ENCODE measurements at places on chromosomes 3 and 15.

GRCh38 chr3:27089068-27089467 is 280.1 kb downstream of the NEK10 start:
- DNase-seq: no peak

GRCh38 chr3:18743761-18744160 is 318.6 kb upstream of the SATB1 start:
- no peak for DNase-seq

DNA sequence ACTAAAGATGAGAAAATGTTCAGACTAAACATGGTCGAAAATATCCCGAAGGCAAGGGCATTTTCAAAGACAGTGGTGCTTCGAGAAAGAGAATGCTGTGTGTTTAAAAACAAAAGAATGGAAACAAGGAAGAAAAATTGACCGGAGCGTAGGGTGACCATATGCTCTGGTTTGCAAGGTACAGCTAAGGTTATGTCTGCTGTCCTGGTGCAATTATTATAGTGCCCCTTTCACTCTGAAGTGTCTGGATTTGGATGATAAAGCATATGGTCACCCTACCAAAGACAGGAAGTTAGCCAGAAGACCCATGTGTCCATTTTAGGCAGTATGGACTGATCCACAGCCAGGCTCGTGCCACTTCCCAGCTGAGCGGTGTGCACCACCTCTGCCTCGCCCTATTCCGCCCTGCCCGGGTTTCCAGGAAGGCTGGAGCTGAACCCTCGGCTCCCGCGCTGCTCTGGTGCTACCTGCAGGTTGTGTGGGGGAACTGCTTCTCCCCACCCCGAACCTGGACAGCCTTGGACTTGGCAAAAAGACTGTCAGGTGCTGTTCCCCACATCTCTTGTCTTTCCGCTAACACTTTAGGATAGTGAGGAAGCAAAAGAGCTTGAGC is 25.2 kb downstream of the GOLGA6D start:
- DNase-seq: peak; percentile 19

DNA sequence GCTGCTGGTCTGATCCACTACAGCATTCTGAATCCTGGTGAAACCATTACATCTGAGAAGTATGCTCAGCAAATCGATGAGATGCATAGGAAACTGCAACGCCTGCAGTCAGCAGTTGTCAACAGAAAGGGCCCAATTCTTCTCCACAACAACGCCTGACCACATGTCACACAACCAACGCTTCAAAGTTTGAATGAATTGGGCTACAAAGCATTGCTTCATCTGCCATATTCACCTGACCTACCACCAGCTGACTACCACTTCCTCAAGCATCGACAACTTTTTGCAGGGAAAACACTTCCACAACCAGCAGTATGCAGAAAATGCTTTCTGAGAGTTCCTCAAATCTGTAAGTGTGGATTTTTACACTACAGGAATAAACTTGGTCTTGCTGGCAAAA is 54.7 kb upstream of the C2CD4B start:
- DNase-seq: no peak

DNA sequence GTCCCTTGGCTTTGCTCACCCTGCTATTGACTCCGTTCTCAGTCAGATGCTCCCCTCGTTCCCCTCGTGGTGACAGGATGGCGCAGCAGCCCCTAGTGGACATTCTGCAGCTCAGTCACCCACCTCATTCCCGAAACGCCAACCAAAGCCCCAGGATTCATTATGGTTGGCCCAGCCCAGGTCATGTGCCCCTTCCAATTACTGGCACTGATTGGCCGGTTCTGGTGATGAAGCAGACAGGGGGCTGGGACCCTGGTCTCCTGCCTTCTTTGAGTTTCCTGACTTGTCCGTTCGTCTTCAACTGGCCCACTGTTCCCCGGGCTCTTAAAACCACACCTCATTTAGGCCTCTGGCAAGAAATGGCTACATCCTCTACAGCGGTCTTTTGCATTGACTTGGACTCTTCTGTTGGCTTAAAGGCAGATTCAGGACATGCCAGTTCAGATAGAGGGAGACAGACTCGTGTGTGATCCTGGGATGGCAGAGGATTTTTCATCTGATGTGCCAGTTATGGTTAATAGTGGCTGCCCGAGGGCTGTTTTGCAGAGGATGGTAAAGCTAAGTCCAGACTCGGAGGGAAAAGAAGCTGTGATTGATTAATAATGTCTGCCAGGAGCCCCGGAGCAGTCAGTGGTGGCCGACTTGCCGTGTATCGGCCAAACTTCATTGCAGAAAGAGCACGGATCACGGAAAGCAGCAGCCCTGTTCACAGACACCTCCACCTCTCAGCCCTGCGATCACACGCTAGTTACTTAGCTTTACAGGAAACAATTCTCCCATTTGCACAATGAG is 37.8 kb downstream of the LSM3 start:
- DNase-seq: no peak

DNA sequence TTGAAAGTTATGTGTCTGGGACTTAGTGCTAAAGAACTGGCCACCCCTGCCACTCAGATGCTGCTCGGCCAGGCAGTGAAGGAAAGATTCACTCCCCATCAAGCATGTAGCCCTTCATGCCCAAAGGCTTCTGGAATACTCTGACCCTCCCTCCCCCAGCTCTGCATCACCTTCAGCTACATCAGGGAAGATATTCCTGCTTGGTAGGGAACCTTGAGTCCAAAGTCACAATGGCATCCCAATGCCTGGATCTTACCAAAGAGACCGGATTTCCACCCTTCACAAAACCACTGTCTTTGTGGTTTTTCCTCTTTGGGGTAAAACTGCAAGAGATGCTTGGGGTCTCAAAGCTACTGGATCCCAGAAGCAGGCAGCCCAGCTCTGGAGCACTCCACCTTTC is 18.2 kb upstream of the BCL2A1 start:
- DNase-seq: no peak

GRCh38 chr15:33442449-33442848 is 131.7 kb downstream of the RYR3 start:
- no peak for DNase-seq

DNA sequence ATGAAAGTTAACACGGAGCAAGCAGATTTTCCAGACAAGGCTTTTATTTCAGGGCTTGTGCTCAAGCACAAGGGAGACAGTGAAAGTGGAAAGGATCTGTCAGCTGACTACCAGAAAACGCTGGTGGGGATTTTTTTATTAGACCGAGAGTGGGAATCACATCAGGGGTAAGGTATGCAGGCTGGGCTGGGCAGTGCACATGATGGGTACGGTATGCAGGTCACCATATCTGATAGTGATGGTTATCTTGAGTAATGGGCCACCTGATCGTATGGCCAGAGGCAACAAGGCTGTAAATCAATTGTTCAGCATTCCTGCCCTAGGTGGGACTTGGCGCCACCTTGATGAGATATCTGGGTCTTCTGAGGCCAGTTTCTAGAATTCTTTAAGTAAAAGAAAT is 36.9 kb upstream of the PIAS1 start:
- no peak for DNase-seq

DNA sequence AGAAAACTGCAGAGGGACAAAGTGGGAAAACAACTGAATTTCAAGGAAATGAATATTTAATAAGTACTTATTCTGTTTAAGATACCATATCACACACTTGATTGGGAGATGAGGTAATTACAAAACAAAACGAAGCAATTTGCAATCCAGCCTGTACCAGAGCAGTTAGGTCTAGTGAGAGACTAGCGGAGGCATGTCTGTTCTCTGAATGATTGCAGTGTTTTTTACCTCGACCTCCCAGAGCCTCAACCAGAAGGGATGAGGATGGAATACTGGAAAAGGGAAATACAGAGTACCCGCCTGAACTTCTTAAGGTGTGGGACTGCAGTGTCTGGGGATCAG is 59.5 kb downstream of the PIK3CB start:
- DNase-seq: no peak

- peak; percentile 13 for DNase-seq
Measured at GRCh38 chr3:68306571-68306970, 625.8 kb downstream of the TAFA4 start.

GRCh38 chr3:62065985-62066693 is 307.2 kb downstream of the FEZF2 start:
- no peak for DNase-seq

DNA sequence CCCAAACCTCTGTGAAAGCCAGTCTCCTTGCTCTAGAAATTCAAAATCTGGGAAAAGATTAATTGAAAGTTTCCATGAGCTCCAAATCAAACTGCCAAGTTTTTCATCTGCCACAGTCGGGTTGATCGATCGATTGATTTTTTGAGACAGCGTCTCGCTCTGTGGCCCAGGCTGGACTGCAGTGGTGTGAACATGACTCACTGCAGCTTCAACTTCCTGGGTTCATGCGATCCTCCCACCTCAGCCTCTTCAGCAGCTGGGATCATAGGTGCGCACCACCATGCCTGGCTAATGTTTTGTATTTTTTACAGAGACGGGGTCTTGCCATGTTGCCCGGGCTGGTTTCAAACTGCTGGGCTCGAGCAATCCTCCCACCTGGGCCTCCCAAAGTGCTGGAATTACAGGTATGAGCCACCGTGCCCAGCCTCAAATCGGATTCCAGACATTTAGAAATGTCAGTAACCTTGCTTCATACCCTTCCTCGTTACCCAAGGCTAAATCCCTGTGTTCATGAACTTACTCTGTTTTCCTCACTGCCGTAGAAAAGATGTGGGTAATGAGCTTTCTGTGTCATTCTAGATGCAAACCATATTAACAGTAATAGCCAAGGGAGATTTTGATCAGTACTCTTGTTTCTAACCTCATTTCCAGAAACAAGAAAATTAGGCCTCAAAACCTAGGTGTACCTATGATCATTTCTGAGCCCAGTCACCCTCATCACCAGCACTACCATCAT is 105.9 kb upstream of the AKAP13 start:
- no peak for DNase-seq

- DNase-seq: peak; percentile 49
Measured at GRCh38 chr15:63023351-63023945, 19.1 kb upstream of the TPM1 start.

DNA sequence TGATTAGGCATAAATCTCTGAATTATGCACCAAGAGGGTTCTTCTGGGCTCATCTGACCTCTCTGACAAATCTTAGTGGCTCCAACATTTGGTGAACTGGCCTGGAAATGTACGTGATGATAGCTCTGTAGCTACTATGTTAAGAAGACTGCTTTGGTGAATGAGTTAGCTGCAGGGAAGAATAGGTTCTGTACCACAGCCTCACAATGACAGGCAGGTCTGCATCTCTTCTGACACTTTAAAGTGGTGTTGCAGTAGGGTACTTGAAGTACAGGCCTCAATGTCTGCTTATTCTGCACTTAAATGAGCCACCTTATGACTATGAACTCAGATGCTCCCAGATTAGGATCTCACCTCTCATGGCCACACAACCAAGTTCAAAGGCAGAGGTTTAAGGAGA is 7.0 kb downstream of the FGF7 start:
- no peak for DNase-seq

DNA sequence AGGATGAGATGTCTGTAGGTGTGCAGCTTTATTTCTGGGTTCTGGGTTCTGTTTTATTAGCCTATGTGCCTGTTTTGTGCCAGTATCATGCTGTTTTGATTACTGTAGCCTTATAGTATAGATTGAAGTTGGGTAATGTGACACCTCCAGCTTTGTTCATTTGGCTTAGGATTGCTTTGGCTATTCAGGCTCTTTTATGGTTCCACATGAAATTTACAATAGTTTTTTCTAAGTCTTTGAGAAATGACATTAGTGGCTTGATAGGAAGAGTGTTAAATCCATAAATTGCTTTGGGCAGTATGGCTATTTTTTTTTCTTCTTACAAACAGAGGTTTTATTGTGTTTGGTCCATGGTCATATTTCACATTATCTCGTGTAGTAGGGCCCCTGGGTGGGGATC is 285.8 kb upstream of the GADL1 start:
- no peak for DNase-seq

- no peak for DNase-seq
Measured at GRCh38 chr3:1200371-1200770, 107.5 kb downstream of the CNTN6 start.

GRCh38 chr3:114112696-114113095 is 56.2 kb downstream of the QTRT2 start:
- DNase-seq: peak; percentile 84

DNA sequence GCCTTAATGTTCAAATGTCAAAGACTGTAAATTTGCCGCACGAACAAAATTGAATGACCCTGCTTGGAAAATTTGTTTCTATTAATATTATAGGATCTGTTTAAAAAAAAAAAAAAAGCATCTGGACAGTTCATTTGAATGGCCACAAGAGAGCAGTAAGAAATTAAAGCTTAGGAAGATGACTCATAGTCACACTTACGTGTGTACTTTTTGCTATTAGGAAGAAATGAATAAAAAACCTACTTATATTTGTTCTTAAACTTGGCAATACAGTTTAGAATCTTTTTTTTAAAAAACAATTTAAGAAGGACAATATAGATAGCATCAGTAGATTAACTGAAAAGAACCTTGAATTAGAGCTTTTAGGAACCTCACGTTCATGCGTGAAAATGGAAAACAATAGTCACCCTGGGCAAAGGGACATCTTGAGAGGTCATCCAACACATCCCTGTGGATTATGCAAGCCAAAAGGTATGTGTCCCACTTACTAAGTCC is 621.8 kb downstream of the MECOM start:
- DNase-seq: peak; percentile 69

GRCh38 chr3:13882876-13883275 is 3.0 kb upstream of the WNT7A start:
- no peak for DNase-seq

- DNase-seq: no peak
Measured at GRCh38 chr3:196412704-196413103, 19.5 kb downstream of the UBXN7 start.

DNA sequence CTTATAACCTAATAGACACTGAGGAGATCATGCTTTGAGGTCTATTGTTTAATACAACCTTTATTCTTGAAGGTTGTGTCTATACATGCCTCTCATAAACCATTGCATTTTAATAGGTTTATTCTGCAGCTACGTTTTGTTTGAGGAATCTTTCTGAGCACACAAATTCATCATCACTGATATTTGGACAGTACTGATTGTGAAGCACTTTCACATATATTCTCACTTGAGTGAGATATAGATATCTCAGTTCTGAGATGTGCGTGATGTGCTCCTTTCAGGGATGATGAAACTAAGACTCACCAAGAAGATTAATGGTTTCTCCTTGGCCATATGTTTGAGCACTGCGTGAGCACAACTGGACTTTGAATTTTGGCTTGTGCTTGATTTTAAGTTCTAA is 374.4 kb downstream of the LPP start:
- no peak for DNase-seq

- DNase-seq: no peak
Measured at GRCh38 chr15:33797651-33798050, 170.6 kb upstream of the CHRM5 start.

- no peak for DNase-seq
Measured at GRCh38 chr3:134810850-134811249, 15.8 kb downstream of the EPHB1 start.

DNA sequence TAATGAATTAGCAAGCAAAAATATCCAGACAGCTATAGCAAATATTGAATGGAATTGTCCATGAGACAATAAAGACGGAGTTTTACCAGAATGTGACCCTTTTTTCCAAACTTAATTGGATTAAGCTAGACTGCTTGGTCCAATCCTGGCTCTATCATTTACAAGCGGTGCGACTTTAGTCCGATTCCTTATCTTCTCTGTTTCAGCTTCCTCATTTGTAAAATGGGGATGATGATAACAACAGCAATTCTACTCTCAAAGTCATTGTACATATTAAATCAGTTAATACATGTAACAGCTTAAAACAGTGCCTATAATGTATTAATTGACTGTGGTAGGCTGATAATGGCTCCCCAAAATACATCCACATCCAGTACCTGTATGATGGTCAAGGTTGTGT is 62.1 kb upstream of the CRBN start:
- DNase-seq: no peak
